ENCODE measurements at places on chromosomes 5 and 9.

GRCh38 chr5:134073404-134073803 lies 41.1 kb upstream of the TCF7 start:
- DNase-seq = no peak

GRCh38 chr5:18394443-18394804 lies 760.2 kb downstream of the TAF11L14 start:
- no peak for DNase-seq

DNA sequence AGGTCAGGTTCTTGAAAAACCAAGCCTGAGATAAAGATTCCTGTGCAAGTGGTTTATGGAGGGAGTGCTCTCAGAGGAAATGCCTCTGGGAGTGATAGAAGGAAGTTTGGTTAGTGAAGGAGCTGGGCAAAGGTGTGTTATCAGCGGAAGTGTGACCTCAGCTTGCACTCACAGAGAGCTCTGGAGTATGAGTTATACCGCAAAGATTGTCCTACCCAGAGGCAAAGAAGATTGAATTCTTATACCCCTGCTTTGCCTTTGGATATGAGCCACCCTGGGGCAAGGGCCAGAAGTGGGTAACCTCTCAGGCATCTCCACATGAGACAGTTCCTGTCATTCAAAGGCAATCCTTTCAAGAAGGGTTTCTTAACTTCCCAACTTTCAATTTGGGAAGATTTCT lies 145.6 kb downstream of the MUSK start:
- no peak for DNase-seq

GRCh38 chr5:173625673-173626504 lies 9.4 kb upstream of the BOD1 start:
- no peak for DNase-seq

DNA sequence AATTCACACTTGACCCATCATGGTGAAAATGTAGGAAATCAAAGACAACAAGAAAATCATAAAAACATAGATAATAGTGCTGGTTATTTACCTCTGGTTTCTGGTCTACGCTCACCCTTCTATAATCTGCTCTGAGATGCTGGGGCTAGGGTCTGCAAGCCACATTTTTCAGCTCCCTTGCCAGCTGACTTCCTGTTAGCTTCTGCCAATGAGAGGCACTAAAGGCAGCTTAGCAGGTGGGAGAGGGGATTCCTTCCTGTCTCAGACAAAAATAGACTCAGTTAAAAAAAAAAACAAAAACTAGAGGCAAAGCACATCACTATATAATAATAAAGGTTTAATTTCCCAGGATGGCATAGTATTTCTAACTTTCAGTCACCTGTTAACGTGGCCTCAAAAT lies 20.2 kb upstream of the N4BP3 start:
- no peak for DNase-seq

GRCh38 chr9:72315510-72316311 lies 49.3 kb downstream of the ZFAND5 start:
- DNase-seq = no peak

DNA sequence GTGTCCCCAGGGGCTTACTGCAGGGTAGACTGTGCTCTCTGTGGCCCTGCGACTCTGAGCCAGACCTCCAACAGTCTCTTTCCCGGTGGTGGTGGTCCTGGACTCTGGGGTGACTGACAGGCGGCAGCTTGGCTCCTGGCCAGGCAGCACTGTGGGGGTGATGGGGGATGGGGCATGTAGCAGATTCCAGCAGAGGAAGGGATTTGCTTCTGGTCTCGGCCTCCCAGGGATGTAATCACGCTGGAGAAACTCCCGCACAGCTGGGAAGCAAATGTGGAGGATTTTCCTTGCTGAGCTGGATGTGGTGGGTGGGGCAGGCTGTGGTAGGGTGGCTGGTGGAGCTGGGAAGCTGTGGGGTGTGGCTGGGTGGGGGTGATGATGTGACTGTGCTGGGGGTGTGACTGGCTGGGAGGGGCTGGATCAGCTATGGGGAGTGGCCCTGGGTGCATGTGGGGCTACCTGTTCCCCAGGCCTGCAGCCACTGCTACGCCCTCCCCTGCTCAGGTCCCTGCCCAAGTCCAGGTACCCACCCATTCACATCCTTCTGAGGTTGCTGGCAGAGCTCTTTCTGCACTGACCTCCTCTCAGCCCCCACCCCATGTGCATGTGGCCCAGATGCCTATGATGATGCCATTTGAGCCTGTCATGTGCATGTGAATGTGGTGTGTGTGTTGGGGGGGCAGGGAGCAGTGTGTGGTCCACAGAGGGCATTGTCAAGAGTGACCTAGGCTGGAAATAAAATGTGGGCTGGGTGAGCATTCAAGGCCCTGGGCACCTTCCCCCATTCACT lies 3.8 kb downstream of the NDST1 start:
- no peak for DNase-seq

GRCh38 chr5:122435761-122436160 lies 123.7 kb downstream of the SNCAIP start:
- no peak for DNase-seq

GRCh38 chr5:65479527-65479926 lies 2.2 kb downstream of the ADAMTS6 start:
- no peak for DNase-seq

DNA sequence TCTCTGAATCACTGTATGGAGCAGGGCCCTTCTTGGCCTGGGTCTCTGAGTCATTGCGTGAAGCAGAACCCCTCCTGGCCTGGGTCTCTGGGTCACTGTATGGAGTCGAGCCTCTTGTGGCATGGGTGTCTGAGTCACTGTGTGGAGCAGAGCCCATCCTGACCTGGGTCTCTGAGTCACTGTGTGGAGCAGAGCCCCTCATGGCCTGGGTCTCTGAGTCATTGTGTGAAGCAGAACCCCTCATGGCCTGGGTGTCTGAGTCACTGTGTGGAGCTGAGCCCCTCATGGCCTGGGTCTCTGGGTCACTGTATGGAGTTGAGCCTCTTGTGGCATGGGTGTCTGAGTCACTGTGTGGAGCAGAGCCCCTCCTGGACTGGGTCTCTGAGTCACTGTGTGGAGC lies 94.0 kb upstream of the RAPGEF1 start:
- no peak for DNase-seq

- DNase-seq = no peak
These were observed 82.6 kb upstream of the RASGRF2 start for GRCh38 chr5:80877592-80877991.

DNA sequence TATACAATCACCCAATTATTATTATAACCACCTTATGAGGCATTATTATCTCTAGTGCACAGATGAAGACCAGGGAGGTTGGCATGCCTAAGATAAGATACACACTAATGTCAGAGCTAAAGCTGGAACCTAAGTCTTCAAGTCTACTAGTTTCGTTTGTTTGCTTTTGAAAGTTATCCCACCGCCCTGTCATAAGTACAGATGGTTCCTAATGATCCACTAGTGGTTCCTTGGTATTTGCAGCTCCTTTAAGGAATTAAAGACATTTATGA lies 14.1 kb downstream of the NDUFA8 start:
- no peak for DNase-seq

- DNase-seq = no peak
These were observed 203.6 kb upstream of the GRAMD2B start for GRCh38 chr5:126219616-126220015.

- DNase-seq = no peak
These were observed 10.5 kb downstream of the DOCK2 start for GRCh38 chr5:169647566-169647965.

DNA sequence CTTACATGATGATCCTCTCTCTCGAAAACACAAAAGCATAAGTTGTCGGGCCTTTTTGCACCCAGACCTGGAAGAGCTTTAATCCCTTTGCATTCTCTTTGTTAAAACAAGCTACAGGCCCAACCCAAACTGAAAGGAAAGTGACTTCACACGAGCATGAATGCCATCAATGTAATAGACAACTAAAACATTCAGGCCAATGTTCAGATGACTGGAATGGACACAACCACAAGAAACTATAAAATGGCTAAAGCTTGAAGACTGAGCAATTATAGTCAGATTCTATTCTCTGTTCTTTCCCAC lies 45.5 kb downstream of the RFX3 start:
- no peak for DNase-seq

- no peak for DNase-seq
These were observed 1048.7 kb upstream of the WWC1 start for GRCh38 chr5:167242701-167243100.

DNA sequence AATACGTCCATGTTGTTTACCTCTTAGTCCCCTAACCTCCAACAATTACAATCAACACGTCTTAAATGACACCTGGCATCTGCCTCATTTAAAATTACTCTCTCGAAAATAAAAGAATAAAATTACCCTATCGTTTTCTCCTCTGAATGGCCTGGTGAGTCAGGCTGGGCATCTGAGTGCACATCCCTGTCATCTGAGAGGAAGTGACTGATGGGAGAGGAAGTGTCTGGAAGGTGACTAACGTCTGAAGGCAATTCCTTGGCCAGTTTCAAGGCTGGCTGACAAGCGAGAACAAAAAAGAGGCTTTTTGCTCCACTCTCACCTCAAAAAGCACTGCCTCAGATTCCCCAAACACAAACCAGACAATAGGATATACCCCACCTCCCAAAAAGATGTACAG lies 57.7 kb downstream of the MAPKAP1 start:
- DNase-seq = no peak

All from activated T-cell treated with anti-CD3 and anti-CD28 coated beads for 1 hour (primary cell).